ENCODE measurements at places on chromosomes 11 and 22.

DNA sequence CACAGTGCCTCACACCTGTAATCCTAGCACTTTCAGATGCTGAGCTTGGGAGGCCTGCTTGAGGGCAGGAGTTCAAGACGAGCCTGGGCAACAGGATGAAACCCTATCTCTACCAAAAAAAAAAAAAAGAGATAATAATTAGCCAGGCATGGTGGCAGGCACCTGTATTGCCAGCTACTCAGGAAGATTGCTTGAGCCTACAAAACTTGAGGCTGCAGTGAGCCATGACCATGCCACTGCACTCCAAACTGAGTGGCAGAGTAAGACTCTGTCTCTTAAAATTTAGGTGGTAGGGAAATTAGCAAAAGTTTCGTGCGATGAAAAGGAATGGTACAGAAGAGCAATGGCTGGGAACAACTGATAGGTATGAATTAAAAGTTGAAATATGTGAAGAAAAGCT, 18.0 kb downstream of the ST13 start:
- no peak for DNase-seq

DNA sequence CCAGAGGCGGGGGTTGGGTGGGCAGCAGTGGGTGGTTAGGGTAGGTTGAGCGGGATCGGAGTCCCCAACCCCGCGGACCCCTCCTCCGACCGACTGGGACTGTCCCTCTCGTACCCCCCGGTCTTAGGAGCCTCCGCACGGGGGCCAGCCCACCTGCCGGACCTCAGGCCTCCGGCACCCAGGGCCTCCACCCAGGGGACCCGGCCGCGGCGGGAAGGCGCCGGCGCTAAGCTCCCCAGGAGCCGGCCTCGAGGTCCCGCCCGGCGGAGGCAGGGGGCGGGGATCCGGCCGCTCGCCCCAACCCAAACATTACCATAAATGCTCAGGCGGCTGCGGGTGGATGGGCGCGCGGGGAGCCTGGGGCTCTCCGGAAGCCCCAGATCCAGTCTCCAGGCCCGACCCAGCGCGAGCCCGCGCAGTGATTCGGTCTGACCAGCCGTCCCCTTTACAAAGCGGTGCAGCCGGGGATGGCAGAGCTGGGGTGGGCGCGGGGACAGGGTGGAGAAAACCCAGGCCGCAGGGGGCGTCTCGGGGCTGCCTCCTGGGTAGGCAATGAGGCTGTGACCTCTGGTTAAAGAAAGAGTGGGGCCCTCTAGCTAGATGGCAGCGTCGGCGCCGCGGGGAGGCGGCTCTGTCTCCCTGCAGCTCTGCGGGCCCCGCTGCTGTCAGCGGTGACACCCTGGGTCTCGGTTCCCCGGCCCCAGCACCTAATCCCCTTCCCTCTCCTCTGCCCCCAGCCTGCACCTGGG, 4.0 kb upstream of the MCAM start:
- no peak for DNase-seq

DNA sequence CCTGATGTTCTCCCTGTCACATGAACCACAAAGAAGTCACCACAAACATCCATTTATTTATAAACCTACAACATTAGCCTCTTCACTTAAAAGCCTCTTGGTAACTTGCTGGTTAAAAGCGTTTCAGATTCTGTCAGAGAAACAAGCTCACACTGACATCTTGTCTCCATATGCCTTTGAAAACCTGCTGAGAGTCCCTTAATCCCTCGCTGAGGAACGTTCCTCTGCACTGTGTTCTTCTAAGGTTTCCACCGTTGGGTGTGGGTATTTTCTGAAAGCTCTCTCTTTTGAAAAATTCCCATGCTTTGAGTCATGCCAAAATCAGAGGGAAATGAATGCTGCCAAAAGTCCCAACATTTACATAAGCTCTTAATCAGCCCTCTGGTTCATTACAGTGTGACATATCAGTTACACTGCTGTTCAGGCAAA, 149.8 kb downstream of the CCDC34 start:
- DNase-seq: no peak

DNA sequence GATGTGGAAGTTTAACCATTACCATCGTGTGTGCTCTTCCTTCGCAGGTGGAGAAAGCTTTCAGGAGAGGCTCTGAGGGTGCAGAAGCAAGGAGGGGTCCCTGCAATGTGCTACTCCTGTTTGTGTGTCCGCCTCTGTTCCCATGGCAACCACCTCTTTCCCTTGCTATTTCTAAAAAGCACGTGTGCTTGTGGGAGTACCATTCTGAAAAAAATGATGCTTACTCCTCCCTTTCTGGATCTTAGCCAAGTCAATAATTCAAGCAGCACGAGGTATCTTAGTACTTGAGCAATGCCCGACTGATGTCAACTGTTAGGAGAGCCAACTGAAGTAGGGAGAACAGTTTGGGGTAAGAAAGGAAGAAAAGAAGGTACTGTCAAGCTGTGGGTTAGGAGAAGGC, 628.7 kb downstream of the NTM start:
- DNase-seq: no peak

DNA sequence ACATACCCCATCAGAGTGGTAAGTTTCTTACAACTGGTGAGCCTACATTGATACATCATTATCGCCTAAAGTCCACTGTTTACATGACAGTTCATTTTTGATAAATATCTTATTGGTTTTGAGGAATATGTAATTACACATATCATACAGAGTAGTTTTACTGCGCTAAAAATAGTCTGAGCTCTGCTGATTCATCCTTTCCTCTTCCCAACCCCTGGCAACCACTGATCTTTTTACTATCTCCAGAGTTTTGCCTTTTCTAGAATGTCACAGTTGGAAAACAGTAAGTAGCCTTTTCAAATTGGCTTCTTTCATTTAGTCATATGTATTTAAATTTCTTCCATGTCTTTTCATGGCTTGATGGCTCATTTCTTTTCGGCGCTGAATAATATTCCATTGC, 112.8 kb downstream of the LARGE1 start:
- DNase-seq: no peak

- DNase-seq: no peak
These were observed 84.5 kb downstream of the JRKL start for GRCh38 chr11:96474263-96474662.

DNA sequence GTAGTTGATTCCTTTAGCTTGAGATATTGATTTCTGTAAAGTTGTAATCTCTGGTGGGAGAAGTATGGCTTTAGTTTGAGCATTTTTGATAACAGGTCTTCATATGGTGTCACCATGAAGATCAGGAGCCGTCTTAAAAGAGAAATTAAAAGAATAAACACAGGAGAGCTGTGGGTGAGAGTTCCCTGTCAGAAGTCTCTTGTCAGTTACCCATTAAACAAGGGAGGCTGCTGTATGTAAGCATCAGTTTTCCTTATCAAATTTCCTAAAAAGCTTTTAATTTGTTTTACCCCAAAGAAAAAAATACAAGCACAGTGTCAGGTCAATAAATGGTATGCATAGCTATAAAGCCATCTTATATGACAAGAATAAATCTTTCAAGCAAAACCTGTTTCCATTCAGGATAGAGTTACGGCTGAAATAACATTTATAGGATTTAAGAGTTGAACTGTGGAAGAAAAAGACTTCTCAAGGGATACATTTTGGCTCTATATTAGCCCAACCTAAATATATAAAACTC, 767.5 kb downstream of the JRKL start:
- no peak for DNase-seq

- no peak for DNase-seq
These were observed 617.1 kb downstream of the BRD1 start for GRCh38 chr22:49210606-49211005.

DNA sequence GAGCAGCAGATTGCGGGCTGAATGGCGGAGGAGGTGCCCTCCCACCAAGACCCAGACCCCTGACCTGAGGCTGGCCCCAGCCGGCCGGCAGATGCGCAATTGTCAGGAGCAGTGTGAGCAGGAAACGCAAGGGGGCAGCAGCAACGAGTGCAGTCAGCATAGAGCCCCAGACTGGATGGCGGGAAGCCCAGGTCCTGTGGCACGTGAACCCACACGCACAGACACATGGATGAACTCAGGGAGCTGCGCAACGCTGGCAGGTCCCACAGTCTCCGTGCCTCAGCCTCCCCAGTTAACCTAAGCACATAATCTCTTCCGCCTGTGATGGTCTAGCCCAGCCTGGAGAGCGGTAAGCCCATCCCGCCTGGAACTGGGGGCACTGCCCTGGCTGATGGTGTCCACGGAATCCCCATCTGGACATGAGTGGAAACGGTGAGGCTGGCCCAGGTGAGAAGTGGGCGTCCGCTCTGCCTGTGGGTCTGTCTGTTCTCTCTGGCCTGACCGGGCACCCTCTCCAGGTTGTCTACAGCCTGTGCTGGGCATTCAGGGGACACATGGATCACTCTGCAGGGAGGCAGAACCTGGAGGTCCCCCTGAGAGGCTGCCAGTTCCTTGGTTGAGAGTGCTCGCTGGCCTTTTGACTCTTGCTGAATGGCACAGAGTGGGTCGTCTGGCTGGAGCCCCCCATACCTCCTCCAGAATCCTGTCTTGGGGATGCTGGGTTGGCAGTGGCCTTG, 626 bp upstream of the TBX10 start:
- no peak for DNase-seq

GRCh38 chr11:71148716-71149115, 103.7 kb downstream of the SHANK2 start:
- no peak for DNase-seq

DNA sequence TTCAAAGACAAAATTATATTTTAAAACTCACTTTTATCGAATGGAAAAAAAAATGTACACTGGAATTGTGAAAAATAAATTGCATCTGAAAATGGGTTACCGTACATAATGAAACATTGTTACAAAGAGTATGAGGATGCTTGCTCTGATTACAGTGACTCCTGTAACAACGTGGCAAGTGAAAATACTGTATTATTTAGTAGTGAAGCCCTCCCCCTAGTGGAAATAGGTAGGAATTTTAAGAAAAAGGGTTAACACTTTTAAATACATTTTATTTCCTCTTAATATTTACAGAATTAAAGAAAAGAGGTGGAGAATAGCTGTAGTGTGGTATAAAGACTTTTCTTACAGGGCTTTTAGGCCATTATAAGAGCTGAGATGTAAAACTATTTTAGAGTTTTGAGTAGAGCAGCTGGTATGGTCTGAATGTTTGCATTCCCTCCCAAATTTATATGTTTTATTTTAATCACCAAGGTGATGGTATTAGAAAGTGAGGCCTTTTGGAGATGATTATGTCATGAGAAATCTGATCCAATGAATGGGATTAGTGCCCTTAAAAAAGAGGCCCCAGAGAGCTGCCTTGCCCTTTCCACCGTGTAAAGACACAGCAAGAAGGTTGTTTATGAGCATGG, 25.2 kb downstream of the FAM76B start:
- DNase-seq: no peak

GRCh38 chr11:103077554-103077953, 14.4 kb downstream of the DCUN1D5 start:
- DNase-seq: no peak

DNA sequence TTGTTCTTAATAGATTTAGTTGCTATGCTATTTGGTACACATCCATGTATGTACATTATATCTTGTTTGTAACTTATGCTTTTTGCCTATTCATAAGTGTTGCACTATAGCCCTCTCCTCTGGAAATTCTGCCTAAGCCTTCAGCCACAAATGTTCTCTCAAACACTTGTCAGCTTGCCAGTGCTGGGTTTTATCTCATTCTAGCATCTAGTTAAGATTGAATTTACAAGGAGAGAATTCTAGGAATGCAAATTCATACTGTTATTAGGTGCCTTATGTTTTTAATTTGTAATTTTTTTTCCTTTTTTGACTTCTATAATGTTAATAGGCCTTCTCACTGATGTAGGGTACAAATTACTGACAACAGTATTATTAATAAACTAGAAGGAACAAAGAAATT, 14.6 kb upstream of the CTSC start:
- DNase-seq: no peak

DNA sequence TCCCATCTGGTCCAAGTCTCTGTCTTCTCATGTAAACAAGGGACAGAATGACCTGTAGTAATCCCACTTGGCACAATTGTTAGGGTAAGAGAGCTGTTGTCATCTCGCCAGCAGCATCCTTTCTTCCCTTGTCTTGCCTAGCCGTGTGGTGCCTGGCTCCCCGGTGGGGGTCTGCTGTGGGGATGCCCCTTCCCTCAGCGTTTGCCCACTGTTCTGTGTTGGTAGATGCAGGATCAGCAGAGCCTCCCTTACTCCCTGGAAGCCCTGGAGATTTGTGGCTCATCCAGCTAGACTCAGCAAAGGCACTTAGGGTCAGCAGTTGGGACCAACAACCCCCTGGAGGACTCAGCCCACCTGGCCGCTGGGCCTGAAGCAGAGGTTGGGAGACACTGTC, 13.0 kb downstream of the ACO2 start:
- DNase-seq: no peak

DNA sequence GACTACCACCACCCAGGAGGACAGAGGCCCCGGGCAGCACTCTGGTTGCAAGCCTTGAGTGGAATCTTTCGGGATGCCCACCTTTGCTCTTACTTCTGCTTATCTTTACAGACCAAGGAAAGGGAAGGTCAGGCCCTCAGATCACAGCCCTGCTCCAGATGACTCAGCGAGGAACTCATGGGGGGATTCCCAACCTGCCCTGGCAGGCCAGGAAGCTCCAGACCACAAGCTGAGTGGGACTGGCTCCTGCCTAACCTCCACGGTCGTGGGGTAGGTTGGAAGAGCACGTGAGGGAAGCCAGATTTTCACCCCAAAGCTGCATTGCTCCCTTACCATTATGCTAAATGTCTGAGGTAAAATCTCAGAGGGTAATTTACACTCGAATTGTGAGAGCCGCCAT, 11.8 kb downstream of the TBC1D10A start:
- no peak for DNase-seq

DNA sequence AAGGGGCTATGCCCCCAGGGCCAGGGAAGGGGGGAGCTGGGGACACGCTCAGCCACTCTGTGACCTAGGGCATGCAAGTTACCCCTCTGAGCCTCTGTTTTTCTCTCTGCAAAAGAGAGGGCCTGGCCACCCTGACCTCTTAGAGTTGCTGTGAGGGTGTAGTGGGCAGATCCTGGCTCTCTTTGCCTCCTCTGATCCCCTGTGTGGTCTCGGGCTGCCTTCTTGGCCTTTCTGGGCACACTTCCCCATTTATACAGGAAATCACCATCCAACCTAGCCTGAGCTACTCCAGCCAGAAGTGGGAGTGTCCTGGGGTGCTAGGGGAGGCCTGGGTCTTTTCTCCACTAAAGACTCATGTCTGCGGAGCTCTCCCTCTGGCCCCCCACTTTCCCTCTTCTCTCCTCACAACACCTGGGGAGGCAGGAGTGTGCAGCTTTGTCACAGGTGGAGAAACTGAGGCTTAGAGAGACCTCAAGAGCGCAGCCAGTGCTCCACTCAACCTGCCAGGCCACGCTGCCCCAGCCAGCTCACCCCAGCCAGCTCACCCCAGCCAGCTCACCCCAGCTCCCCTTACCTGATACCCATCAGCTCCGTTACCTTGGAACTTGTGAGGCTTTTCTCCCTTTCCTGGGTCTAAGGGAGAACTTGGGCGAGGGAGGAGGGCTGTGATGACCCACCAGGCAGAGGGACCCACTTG, 1.4 kb downstream of the AIFM3 start:
- no peak for DNase-seq

DNA sequence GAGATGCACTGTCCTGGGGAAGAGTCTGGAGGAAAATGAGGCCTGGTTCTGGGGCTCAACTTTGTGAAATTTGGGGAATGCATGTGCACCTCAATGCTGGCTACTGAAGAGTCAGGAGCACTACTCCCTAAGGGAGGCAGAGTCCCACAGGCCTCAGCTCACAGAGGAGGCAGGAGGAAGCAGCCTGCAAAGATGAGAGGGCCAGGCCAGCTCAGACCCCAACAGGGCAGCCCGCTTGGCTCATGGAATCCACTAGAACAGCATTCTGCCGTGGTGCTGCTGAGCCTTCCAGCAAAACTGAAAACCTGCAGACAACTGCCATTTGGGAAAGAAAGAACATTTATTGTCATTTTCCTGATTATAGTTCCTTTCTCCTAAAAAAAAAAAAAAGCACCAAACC, 300.5 kb downstream of the CTTN start:
- DNase-seq: no peak

Data from esophagus squamous epithelium (tissue), 5 donors.